ENCODE measurements at places on chromosomes 4 and X.

DNA sequence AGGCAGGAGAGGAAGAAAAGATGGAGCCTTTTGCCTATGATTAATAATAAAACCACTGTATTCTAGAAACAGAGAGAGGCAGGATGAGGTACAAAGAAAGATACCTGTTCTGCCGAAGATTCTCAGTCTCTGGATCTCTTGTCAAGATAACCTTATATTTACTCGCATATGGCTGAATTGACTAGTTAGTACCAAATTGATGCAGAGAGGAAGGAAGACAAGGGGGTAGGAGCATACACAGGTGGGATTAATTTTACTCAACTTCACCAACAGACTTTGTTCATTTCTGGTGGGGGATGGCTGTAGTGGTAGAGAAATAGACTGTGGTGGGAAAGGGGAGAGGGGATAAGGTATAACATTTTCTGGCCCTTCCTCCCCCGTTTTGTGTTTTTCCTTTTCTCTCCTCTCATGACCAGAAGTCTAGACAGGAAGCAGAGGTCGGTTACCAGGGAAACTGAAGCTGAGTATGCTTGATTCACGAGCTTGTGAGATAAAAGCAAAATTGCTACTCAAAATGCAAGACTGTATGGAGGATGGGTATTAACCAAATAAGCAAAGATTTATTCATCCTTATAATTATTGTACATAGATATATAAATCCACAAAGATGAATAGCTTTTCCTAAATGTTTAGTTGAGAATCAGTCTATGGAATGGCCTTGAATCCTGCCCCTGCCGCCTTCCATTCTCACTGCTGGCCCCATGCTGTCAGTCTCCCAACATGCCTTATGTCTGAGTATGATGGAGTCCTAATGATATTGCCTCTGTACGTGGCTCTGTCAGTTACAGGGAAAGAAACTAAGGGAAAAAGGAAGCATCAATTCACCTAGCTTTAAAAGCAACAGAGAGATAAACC lies 17.8 kb upstream of the PAGE2B start:
- DNase-seq, result no peak

DNA sequence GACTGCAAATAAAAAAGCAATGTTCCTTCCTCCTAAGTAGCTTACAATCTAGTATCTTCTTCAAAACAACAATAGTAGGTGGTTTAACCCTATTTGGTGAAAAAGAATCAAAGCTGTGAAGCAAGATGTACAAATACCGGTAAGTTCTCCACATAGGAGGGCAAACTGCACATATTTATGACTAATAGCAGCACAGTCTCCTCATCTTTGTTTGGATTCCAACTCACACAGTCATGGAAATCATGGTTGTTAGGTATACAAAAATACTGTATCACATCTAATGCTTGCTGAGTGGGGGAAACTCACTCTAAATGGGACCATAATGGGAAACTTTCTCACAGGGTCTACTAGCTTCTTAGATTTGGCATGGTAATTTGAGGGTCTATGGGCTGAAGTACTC lies 597.2 kb downstream of the INPP4B start:
- no peak for DNase-seq

- DNase-seq, result no peak
Measured at GRCh38 chrX:39260965-39261364, 459.7 kb downstream of the MID1IP1 start.

DNA sequence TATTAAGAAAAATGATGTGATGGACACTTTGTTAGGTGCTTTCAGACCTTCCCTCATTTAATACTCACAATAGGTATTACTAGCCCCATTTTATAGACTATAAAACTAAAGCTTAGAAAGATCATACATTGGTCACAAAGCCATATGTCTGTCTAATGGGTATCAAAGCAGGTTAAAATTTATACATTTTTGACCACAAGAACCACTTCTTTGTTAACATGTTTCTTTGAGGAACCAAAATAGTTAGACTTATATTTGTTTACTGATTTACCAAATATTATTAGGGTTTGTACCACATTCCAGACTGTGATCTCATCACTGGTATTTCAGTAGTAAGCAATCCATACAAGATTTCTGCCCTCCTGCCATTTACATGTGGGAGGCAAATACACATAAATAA lies 363.3 kb downstream of the NAF1 start:
- no peak for DNase-seq

- DNase-seq, result no peak
Measured at GRCh38 chr4:184293552-184293951, 75.9 kb upstream of the ENPP6 start.

- no peak for DNase-seq
Measured at GRCh38 chr4:104559502-104559901, 64.8 kb upstream of the CXXC4 start.

- DNase-seq, result no peak
Measured at GRCh38 chr4:55099816-55100215, 25.6 kb downstream of the KDR start.

DNA sequence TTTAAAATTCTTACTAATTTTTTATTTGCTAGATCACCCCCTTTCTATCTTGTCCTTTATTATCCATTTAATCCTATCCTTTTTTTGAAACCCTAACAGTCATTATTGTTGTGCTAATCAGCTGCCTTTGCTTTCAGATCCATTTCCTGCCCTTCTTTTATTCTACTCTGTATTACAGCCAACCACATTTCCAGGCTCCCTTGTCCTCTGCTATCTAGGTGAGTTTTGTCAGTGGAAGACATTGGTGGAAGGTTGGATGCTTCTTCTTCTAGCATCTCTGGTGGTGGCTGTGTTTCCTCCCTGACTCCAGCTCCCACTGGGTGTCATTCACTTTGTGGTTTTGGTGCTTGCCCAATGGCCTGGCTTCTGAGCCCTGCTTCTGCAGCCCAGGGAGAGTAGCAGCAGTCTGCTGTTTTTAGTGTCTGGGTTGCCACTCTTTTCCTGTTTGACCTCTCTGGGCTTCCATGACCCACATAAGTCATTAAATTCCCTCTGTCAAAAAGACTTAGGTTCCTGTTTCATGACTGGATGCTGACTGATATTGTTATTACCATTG lies 225.2 kb upstream of the PGRMC2 start:
- no peak for DNase-seq

- no peak for DNase-seq
Measured at GRCh38 chr4:138522366-138522765, 280.2 kb upstream of the SLC7A11 start.

GRCh38 chr4:182451441-182451840 lies 208.2 kb downstream of the TENM3 start:
- DNase-seq, result no peak

- no peak for DNase-seq
Measured at GRCh38 chr4:89298788-89299152, 8.8 kb downstream of the GPRIN3 start.

GRCh38 chrX:43450355-43450754 lies 205.7 kb upstream of the MAOA start:
- DNase-seq, result no peak

GRCh38 chr4:168153596-168154440 lies 61.5 kb downstream of the ANXA10 start:
- DNase-seq, result peak; percentile 13

DNA sequence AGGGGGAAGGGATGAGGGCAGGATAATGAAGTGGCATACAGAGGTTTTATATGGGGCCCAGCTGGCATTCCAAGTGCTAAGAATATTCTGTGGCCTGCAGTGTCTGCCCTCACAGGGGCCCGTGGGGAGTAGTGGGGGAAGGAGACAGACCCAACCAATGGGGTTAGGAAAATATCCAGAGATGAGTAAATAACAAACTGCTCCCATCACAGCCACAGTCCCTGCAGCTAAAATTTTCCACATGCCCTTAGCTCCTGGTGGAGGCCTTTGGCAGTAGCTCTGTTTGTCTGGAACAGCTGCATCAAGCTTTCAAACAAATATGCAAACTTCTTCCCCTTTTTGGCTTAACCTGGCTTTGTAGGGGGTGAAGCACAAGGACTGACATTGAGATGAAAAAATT lies 3.1 kb downstream of the SRPX2 start:
- DNase-seq, result no peak

DNA sequence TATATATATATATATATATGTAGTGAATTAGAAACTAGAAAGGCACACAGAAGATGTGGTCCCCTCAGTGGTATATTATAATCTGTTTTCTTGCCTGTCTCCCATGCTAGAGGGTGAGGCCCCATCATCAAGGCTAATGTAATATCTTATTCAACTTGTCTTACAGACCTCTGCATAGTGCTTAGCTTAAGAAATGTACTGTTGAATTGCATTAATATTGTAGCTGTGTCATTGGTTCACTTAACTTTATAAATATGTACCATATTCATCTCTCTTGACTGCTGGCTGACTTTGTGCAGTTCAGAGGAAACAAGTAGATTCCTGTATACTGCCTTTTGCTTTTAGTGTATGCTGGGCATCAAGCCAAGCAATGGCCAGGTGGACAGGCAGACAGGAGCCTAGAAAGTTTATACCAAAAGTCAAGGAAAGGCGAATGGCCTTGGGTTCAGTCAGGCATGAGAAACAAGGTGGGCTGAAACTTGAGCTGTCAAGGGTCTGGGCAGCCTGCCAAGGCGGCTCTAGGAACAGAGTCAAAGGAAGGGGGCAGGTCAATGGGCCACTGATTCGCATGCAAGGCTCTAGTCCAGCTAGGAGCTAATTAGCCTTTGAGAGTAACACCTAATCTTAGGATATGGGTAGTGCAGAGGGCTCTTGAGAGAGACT lies 78.8 kb upstream of the LEF1 start:
- no peak for DNase-seq

DNA sequence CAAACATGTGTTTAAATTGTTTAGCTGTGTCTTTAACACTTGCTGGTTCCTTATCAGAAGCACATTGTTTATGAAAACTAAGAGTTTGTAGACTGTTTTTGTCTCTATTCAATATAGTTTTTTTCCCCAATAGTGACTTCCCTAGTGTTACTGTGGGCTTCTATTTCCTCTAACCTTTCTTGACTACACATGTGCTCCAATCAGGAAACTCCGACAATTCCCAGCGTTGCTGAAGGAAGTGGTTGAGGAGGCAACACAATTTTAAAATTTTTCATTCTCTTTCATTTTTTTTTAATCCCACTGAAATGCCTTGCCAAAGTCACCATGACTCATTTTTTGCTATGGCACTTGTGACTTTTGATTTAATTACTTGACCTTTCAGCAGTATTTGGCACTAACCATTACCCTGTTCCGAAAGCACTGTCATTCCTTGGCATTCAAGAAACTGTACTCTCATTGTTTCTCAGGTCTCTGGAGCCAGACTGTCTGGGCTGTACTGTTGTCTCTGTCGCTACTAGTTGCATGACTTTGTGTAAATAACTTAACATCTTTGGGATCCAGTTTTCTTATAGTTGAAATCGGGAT lies 67.6 kb upstream of the FREM3 start:
- DNase-seq, result no peak

DNA sequence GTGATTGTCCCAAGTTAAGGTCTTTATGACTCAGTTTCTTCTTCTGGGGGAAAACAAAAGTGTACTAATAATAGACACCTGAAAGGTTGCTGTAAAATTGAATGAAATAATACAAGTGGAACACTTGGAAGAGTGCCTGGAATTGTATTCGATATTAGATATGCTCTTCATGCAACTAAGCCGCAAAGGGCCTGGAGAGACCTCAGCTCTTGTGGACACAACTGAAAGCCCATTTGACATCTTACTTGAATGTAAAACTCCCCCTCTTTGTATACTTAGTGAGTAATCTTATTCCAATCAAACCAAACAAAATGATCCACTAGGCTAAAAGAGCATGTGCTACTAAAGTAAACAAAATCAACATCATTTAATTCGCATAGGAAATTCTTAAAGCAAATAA lies 511 bp upstream of the MAP9 start:
- no peak for DNase-seq

- DNase-seq, result no peak
Measured at GRCh38 chr4:173910891-173911290, 372.6 kb downstream of the FBXO8 start.

DNA sequence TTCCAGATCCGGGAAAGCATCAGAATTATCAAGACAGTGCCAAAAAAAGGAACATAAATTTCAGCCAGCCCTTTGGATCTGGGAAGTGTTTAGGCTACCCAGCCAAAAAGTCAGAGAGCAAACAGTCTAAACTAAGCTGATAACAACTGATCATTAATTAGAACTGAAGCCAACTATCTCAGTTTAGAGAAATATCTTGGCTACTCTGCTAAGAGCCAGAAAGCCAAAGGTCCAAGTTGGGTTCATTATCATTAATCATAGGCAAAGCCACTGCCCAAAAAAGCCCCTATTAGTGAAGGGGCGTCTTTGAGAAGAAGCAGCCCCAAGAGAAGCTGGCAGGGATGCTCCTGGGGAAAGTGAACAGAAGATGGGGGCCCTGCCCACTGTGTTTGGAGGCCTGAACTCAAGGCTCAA lies 37.0 kb upstream of the SHISA3 start:
- DNase-seq, result no peak

GRCh38 chrX:24479924-24480323 lies 14.8 kb downstream of the PDK3 start:
- peak; percentile 68 for DNase-seq

- no peak for DNase-seq
Measured at GRCh38 chrX:123432361-123433150, 248.5 kb downstream of the GRIA3 start.

GRCh38 chr4:78100060-78100459 lies 42.9 kb downstream of the FRAS1 start:
- no peak for DNase-seq

- no peak for DNase-seq
Measured at GRCh38 chr4:103092245-103092644, 7.4 kb downstream of the BDH2 start.

- DNase-seq, result no peak
Measured at GRCh38 chr4:84631573-84631972, 48.6 kb downstream of the CDS1 start.

GRCh38 chr4:99949034-99949998 lies 759 bp downstream of the H2AZ1 start:
- peak; percentile 90 for DNase-seq

DNA sequence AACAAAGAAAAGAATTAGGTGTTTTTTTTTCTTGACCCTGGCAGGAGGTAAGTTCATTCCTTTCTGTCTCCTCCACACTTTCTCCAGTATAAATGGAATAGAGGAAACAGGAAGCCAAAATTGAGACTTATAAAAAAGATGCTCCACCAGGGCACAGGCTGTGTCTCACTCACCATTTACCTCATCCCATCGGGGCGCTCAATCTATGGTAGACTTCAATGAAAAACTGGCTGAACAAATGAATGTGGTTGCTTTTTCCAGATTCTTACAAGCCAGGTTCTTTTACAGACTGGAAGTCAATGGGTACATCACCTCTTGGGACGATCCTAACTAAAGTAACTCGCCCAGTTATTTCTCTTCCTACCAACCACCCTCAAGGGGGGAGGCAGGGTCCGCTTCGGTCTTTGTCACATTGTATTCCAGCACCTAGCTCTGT lies 685 bp downstream of the COMMD8 start:
- no peak for DNase-seq

- DNase-seq, result no peak
Measured at GRCh38 chrX:28108186-28108945, 127.1 kb upstream of the DCAF8L1 start.

DNA sequence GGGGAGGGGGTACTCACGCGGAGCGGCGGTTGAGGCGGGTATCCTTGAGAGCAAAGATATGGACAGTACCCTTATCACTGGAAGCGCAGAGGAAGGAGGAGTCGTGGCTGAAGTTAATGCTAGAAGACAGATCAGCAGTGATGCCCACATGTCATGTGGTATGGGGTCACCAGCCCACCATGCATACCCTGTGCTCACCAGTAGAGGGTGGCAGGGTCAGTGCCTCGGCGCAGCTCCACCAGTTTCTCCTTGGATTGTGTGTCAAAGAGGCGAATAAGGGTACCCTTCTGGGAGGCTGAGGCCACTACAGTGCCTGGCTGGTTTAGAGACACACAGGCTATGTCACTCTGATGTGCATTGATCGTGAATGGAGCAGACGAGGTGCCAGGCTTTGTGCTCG lies 1.5 kb upstream of the PRAF2 start:
- no peak for DNase-seq

Measured in stimulated activated naive CD4-positive, alpha-beta T cell treated with Interleukin-2 at 50 U/mL for 16 hours (primary cell).